ENCODE measurements at places on chromosomes 7 and 10.
A peak's percentile ranks its signal among the peaks of the same experiment; 100 is the strongest.

DNA sequence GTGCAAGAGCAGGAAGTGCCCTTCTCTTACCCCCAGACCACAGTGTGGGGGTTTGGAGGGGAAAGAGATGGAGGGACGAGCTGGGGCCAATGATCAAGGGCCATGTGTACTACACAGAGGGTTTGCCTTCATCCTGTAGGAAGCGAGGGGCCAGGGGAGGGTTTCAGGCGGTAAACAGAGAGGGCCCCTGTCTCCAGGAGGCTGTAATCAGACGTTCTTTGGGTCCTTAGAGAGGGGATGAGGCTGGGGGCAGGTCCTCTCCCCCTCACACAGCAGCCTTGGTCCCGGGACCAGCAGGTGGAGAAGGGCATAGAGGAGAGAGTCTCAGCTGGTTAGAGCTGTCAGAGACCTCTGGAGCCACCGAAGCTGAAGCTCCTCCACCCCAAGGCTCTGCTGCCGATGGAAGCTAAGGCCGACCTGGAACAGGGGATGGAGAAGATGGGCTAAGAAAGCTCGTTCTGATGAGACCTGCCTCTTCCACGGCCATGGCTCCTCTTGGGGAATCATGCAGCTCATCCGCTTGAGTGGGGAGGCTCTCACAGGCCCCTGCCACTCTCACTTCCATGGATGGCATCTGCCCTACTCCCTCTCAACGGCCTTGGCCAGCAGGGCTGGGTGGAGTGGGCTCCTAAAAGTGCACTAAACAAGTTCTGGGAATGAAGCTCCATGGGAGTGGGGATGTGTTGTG lies 3.5 kb downstream of the LOXL4 start:
- no peak for DNase-seq

DNA sequence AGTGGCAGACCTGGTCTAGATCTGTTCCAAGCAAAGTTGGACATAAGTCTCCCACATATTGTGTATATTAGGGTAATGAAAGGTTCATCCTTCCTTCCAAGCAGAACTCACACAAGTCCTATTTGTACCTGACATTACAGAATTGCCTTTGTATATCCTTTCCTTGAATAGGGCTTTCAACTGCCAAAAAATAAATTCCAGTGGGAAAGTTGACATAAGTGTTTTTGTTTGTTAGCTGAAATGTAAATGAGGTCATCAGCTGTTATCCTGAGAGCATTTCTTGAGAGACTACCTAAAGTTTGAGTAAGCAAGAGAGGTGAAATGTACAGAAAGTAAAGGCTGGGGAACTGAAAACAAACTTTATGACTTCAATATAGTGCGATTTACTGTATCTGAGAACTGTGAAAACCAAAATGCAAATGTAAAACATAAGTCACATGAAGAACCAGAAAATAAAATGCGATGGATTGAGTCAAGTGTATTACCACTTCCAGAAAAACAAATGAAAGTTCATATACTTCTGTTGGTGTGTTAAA lies 527.3 kb upstream of the SEMA3D start:
- DNase-seq: no peak

DNA sequence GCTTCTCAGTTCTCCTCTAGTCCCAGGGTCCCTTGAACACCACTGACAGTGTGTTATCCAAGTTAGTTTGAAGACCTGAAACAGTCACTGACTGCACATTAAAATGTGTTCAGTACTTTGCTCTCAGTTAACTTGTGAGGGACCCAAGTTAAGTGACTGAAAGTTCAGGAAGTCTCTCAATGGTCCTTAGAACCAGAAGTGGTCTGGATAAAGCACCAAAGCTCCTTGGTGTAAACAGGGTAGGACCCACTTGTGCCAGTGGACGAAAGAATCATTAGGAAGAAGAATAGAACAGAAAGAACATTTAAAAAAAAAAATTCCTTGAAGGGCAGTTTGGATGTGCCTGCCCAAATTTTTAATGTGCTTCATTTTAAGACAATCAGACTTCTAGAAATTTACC lies 45.1 kb downstream of the NOD1 start:
- no peak for DNase-seq

DNA sequence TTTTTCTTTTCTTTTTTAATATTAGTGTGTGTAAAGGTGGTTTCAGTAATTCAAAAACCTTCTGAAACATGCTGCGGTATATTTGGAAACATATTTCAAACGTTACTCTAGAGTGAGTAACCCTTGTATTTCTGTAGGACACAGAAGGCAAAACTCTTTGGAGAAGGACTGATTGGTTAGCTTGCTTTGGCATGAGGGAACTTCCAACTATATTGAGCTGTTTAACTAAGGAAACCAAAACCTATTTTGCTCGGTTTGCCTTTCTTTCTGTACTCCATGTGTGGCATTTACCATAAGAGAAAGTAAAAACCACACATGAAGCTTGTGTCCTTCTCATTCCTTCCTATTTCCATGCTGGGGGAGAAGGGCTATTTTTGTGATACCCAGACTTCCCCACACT lies 149.8 kb downstream of the DYNC1I1 start:
- DNase-seq: no peak

GRCh38 chr7:29300026-29300480 lies 105.5 kb downstream of the CHN2 start:
- no peak for DNase-seq

GRCh38 chr7:79502151-79502550 lies 48.7 kb upstream of the MAGI2 start:
- no peak for DNase-seq

GRCh38 chr7:47583739-47584535 lies 2.0 kb upstream of the TNS3 start:
- DNase-seq: no peak

DNA sequence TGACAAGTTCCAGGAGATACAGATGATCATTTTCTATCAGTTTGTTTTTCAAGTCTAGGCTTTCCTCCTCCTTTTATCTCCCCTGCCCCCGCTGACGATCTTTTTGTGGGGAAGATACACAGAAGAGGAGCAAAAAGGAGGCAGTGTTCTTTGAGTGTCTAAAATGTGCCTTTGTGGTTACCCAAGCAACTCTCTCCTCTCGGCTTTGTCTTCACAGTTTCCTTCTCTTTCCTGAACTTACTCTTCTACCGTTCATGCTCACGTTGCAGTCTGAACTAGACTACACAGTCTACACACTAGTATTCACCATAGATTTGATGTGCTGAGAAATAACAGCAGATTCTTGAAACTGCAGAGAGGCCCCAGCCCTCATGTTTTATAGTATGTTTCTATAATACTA lies 23.6 kb downstream of the CEP41 start:
- no peak for DNase-seq

DNA sequence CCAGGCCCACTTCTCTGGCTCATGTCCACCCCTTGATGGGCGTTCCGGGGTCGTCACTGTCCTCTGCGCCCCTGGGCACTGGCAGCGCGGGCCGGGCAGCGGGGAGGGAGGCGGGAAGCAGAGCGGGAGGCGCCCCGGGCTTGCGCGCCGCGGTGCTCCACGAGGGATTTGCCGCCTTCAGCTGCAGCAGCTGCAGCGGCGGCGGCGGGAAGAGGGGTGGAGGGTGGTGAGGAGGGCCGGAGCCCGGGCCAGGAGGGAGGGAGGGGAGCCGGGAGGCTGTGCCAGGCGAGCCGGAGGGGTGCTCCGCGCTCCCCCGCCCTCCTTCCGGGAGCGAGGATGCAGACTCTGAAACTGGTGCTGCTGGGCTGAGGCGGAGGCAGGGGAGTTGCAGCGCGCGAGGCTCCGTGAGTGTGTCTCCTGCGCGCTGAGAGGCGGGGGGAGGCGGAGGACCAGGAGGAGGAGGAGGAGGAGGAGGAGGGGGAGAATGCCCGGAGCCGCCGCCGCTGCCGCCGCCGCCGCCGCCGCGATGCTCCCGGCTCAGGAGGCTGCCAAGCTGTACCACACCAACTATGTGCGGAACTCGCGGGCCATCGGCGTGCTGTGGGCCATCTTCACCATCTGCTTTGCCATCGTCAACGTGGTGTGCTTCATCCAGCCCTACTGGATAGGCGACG lies at the start of gene LHFPL3:
Gene LHFPL3, plus strand, starts transcription at position 308 of the 674 bp plus-strand sequence.
- DNase-seq: no peak

- DNase-seq: no peak
These were observed 441 bp upstream of the VENTX start for GRCh38 chr10:133237241-133237587.

DNA sequence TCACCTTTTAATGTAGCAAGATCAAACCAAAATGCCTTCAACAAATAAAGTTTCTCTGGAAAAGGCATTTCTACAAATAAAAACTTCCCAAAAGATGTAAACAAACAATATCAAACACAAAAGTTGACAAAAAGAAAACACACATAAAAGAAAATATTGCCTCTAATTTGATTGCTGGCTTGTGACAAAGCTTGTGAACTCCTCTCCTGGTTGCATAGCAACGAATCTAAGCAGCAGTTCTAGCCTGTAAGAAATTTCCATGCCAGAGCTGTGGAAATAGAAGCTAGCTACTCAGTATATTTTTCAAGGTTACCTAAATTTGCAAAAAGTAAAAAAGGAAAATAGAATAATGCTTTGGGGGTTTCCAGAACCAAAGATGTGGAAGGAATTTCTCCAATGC lies 173.9 kb upstream of the CDK1 start:
- DNase-seq: no peak

DNA sequence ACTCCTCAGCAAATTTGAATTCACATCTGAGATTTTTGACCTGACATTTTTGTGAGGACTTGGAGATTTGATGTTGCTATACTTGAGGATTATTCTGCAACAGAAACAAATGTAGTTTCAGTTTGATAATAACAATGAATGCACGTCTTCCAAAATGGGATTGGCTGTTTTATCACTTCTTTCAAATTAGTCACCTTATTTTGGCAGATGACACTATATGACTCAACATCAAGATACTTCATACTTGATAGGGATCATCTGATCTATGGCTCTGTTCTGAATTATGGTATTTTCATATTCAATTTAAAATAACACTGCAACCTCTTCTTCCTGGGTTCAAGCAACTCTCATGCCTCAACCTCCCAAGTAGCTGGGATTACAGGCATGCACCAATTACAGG lies 24.2 kb downstream of the ARL5B start:
- no peak for DNase-seq

DNA sequence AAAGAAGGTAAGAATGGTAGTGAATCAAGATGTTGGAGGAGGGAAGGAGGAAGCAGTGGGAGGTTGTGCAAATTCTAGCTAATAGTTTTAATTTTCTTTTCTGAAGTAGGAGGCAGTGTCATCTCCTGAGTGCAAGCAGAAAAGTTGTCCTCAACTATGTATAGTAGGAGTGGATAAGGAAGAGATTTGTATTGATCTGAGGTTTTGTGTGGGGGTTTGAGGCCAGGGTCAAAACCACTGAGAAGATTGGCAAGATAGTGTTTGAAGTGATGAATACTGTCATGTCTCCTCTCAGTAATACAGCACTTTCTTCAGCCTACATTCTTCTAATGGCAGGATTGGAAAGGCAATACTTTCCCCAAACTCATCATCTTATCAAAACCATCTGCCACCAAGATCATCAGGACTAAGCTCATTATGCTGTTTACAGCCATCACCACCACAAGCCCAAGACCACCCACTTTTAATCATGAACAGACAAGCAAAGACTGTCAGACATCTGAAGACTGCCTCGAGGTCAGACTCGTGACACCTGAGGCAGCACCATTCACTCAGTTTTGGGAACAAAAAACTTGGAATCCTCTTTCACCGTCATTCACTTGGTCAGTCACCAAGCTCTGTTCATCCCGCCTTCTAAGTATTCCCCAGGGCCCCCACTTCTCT lies 1.5 kb upstream of the MIOS start:
- DNase-seq: no peak

DNA sequence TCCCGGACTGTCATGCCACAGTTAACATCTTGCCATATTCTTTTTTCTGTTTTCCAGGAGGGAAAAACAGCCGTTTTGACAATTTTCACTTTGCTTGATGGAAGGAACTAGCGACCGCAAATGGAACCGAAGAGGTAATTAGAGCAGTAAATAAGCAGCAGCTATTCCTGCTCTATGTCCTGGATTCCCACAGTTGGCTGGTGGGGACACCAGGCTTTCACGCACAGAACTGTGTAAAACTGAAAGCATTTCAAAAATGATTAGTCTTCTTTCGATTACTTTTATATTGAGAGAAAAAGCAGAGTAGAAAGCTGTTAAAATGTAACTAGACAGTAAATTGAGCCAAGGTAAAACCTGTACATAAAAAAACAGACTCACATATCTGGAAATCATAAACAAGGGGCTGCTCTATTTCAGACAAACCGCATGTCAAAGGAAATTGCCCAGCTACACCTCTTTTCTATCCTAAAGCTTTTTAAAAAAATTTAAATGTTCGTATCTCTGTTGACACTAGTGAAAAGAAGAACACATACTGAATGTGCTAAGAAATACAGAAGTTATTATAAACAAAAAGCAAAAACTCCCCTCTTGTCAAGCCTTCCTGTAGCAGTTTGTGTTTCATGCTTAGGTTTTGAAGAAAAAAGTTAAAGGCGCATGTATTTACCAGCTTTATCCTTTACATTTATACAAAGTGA lies 93.4 kb downstream of the RNF216 start:
- no peak for DNase-seq

GRCh38 chr7:76505168-76506080 lies 4.9 kb upstream of the UPK3B start:
- DNase-seq: no peak

DNA sequence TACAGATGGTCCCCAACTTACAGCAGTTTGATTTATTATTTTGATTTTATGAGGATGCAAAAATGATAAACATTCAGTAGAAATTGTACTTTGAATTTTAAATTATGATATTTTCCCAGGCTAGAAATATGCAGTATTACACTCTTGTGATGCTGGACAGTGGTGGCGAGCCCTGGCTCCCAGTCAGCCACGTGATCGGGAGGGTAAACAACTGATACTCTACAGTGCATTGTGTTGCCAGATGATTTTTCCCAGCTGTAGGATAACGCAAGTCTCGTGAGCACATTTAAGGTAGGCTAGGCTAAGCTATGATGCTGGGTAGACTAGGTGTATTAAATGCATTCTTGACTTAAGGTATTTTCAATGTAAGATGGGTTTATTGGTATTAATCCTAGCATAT lies 865.2 kb downstream of the SORCS3 start:
- DNase-seq: no peak

GRCh38 chr10:80529604-80530003 lies 8.1 kb upstream of the SH2D4B start:
- DNase-seq: peak; percentile 31

GRCh38 chr10:37713132-37713501 lies 144.3 kb downstream of the ZNF248 start:
- DNase-seq: no peak

Data from activated T-helper 1 cell treated with anti-CD3 and anti-CD28 coated beads, Interleukin-2, amount 50 U/mL, for 16 hours (primary cell).